Peyer's patch (tissue), 4 donors: ENCODE measurements at places on chromosomes 13 and 19. TPM values are rescaled to one million over a fixed set of nuclear protein-coding genes. Genes with fewer than 3 reads are reported as not detected.

LRG1 gene
- total RNA-seq: 3.5 TPM

LENG8 gene
- total RNA-seq: 154 TPM

IGFL2 gene
- not detected for total RNA-seq

ADM5 gene
- total RNA-seq: 4.4 TPM

ZNF585A gene
- total RNA-seq: 5.4 TPM

ZNF625 gene
- 5.8 TPM for total RNA-seq

RDH13 gene
- 84.2 TPM for total RNA-seq

TSKS gene
- total RNA-seq: not detected

TMC4 gene
- total RNA-seq: 240 TPM

CD33 gene
- not detected for total RNA-seq

FFAR2 gene
- not detected for total RNA-seq

VSTM1 gene
- total RNA-seq: not detected

ZNF813 gene
- total RNA-seq: 27.2 TPM

SLC1A6 gene
- total RNA-seq: not detected

KIR2DL3 gene
- not detected for total RNA-seq

KMT2B gene
- total RNA-seq: 62.6 TPM

C19orf85 gene
- not detected for total RNA-seq

BICRA gene
- 8.2 TPM for total RNA-seq

BRME1 gene
- total RNA-seq: 73.1 TPM

PGPEP1 gene
- total RNA-seq: 95.6 TPM

ZNF460 gene
- 86.6 TPM for total RNA-seq

GFY gene
- total RNA-seq: not detected

TJP3 gene
- 364 TPM for total RNA-seq

TMEM150B gene
- total RNA-seq: 230 TPM

NKG7 gene
- total RNA-seq: 1.2 TPM

ZNF442 gene
- 1.6 TPM for total RNA-seq

ARHGEF1 gene
- total RNA-seq: 368 TPM

TEX101 gene
- total RNA-seq: not detected

UBL3 gene
- total RNA-seq: 22.8 TPM

ZIC2 gene
- not detected for total RNA-seq

F2RL3 gene
- 11.6 TPM for total RNA-seq

PPP1R13L gene
- 43.0 TPM for total RNA-seq

GDF15 gene
- 9.9 TPM for total RNA-seq

MBD3L3 gene
- total RNA-seq: not detected

LILRB2 gene
- 0.76 TPM for total RNA-seq
